ENCODE measurements at places on chromosomes 11 and 22.

DNA sequence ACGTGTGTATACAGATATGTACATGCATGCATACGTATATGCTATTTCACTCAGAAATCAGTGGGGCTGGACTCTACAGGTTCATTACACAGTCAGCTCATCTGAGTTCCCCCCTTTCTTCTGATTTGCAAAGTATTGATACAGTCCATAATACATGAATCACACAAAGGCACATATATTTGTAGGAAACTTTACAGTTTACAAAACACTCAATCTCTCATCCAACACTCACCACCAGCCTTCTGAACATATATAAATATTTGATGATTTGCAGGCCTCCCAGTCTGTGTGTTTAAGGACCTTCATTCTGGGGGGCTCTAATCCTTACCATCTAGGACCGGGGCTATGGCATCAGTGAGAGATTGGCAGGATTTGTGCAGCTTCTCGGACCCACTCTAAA, 293.8 kb downstream of the TENM4 start:
- DNase-seq = no peak

DNA sequence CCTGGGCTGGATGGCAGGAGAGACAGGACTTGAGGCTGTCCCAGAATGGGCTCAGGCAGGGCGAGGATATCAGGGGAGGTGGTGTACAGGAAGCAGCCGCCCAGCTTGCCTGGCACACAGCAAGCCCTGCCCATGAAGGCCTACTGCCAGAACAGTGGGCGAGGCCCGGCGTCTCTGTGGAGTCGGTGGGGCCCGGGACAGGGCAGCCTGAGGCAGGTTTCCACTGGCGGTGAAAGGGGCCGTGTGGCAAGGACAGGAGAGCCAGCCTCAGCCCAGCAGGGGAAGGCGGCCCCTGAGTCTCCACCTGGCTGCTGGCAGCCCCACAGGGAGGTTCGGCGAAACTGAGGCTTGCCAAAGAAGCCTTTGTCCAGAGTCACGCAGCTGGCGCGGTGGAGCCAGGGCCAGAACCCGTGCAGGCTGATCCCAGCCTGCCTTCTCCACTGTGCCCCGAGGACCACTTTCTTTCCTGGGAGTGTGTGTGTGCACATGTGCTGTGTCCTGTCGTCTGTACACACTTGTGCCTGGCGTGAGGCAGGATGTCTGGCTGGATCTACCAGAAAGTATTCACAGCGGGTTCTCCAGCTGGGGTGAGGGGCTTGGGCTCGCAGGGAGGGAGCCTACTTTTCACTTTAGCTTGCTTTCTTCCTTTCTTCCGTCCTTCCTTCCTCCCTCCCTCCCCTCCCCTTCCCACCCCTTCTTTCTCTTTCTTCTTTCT, 1.2 kb downstream of the TSPO start:
- DNase-seq = peak; percentile 47

GRCh38 chr11:112255067-112255720, 5.5 kb downstream of the PLET1 start:
- DNase-seq = no peak

DNA sequence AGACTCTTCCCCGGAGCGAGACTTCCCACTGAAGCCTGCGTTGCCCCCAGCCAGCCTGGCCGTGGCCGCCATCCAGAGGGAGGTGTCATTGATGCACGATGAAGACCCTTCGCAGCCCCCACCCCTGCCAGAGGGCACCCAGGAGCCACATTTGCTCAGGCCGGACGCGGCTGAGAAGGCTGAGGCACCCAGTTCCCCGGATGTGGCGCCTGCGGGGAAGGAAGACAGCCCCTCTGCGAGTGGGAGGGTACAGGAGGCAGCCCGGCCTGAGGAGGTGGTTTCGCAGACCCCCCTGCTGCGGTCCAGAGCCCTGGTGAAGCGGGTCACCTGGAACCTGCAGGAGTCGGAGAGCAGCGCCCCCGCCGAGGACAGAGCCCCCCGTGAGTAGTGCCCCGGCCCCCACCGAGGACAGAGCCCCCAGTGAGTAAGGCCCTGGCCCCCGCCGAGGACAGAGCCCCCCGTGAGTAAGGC, 6.4 kb downstream of the IRF7 start:
- no peak for DNase-seq

GRCh38 chr11:66467034-66467659, 442 bp downstream of the PELI3 start:
- no peak for DNase-seq
